ENCODE measurements at places on chromosomes 11 and 22.

DNA sequence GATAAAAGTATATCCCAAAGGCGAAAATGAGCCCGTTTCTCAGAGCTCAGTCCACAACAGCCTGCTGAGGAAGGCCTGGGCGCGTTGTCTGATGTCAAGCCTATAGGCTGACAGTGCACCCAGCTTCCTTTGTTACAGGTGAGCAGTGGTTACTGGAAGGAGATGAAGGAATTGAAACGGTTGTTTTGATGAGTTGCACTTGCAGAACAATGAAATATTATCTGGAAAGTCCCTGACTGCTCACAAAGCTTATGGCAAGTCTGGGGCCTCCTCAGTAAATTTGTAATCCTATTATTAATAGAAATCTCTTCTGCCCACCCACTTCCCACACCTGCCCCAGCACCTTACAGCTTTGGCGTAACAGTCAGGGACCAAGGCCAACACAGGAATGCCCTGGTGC is 77.8 kb downstream of the C11orf91 start:
- DNase-seq: no peak

DNA sequence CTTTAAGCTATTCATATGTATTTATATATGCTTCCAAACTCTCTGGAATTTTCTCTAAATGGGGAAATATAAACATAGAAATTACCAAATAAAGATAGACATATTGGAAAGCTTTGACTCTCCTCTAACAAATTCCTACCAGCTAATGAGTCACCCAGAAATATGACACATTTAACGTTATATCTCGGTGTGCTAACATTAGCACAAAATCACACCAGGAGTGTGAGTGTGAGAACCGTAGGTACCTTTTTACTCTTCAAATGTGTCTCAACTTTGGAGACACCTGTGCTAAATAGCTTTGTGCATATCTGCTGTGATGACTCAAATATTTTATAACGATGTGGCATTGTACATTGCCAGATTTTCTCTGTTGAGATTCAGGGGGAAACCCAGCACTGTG is 714.4 kb downstream of the METTL15 start:
- DNase-seq: no peak

DNA sequence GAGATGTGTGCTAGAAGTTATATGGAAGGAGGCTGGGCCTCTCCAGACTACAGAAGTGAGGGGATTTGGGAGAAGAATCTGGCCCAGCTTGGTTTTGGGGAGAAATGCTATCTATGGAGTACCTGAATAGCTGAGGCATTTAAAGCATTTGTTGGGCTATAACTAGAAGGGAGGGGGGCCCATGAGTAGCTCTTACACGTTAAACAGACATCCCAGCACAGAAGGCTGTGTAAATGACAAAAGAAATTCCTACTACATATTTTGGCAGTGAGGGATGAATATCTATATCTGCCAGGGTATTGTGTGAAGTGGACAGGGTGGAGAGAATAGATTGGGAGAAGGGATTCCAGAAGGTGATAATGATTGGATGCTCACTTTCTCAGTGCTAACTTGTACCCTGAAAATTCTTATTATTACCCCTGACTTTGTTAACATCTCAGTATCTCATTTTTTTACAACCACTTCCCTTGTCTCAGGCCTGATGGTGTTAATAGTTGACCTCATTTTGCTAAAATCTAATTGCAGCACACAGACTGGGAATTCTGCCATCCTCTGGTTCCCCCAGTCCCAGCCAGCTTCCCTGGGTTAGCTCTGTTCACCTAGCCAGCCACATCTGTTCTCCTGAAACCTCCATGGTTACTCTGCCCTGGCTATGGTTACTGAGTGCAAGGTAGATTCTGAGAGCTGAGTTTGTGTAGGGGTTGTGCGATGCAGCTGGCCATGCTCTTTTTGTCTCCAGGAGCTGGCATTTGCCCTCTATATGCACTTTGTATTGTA is 28.8 kb upstream of the RRM1 start:
- DNase-seq: peak; percentile 46

- DNase-seq: peak; percentile 45
Measured at GRCh38 chr22:50641696-50642607, 14.0 kb upstream of the ARSA start.

DNA sequence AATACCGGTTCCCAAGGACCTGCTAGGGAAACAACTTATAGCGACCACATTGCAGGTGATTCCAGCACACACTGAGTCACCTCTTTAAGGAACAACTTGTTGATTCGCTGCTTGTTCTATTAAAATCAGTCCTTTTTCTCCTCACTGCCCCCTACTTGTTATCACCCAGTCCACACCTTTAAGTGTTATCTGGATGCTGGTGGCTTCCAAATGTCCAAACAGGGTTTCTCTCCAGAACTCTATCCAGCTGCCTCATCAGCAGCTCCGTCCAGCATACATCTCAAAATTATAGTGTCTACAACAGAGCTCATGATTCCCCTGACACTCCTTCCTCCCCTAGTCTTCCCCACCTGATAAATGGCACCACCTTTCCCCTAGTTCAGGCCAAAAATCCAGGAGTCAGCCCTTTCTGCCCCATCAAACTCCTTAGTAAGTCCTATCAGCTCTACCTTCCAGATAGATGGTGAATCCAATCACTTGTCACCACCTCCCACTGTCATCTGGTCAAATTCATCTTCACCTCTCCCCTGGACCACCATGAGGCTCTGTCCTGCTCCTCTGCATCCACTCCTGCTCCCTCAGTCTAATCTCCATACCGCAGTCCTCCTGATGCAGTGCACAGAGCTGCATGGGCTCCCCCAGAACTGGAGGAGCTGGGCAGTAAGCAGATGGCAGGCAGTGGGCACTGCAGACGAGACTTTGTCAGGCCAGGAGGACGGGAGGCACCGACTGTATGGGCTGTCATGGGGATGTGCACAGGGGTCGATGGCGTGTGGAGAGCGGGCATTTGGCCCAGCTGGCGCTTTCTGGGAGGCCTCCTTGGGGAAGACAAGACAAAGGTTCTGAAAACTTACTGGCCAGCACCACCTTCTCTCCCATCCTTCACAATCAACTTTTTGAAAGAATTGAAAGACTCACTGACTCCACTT is 19.3 kb downstream of the IL10RA start:
- no peak for DNase-seq

DNA sequence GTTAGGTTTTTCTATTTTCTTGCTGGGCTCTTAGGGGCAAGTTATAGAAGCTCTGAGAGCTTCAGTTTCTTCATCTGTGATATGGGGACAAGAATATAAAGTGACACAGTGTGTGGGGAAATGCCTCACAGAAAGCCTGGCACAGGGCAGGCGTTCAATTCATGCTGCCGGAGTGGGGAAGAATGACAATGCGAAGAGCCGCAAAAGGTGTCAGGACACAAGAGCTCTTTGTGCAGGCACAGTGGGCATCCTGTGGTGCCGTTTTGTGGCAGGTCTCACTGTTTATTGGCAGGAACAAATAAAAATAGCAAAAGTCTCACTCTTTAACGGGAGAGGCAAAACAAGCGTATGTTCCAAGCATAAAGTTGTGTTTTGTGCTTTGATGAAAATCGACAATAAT is 112.1 kb downstream of the TIMP3 start:
- DNase-seq: no peak

DNA sequence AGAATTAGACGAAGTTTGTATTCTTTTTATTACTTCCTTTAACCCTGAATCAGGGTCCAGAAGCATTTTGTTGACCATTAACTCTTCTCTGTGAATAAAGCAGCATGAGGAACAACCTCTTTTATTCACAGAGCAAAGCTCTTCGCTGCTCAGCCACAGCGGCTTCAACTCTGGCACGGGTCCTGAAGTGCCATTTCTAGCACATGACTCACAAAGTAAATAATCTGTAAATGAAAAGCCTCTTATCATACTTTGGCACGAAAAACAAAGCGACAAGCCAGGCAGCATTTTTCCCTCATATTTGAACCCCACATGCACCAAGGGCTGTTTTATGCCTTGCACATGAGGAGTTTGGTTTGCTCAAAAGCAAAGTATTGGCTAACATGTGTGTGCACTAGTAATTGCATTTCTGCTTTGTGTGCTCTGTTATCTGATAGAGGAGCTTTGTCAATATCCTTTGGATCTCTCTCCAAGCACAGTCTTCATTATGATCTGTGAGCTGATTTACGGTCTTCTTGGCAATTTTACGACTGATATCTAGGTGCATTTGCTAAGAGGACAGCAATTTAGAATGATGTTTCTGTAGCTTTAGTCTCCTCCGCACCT is 33.0 kb upstream of the APOBEC3A start:
- DNase-seq: peak; percentile 75

GRCh38 chr11:10443152-10443551 is 11.9 kb upstream of the AMPD3 start:
- DNase-seq: no peak

DNA sequence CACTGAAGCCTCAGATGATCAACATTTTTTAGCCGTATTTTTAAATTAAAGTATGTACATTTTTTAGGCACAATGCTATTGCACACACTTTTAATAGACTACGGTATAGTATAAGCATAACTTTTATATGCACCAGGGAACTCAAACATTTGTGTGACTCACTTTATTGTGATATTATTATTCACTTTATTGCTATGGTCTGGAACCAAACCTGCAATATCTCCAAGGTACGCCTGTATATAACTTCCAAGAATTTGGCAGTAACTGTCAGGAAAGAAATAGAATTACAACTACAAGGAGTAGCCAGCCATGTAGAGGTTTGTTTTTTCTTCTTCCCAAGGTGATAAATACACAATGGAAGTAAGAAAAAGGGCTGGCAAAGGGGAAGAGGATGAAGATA is 62.3 kb downstream of the PRR5L start:
- no peak for DNase-seq

DNA sequence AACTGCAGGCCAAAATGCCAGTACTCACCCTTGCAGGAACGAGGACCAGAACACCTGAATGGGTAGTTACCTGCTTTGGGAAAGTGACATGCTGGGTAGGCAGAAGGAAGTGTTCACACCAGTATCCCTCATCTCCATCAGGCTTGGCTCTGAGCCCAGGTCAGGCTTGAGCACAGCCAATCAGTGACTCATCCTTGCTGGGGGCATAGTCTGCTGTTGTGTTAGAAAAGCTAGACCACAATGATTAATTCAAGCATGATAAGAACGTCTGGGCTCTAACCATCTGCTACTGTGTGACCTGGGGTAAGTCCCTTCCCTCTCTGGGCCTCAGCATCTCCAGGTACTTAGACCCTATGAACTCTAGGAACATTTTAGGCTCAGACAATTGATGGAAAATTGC is 450.4 kb downstream of the MIAT start:
- peak; percentile 73 for DNase-seq

DNA sequence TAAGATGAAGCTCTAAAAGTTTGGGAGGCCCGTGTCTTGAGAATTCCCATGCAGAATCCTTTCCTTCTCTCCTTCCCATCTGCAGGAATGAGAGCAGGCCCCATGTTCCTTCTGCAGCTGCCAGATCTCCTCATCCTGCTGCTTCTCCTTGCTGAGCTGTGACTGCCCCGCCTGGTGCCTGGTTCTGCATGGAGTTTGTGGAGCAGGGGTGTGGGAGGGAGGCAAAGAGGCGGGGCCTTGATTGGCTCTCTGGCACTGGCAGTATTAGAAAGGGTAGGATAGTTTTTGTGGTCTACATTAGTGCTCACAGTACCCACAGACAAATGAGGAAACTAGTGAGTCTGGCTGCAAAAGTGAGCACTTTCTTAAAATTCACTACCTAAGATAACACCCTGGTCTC is 91.1 kb upstream of the CLPB start:
- no peak for DNase-seq

- DNase-seq: no peak
Measured at GRCh38 chr11:45994371-45995341, 72.2 kb downstream of the LARGE2 start.

DNA sequence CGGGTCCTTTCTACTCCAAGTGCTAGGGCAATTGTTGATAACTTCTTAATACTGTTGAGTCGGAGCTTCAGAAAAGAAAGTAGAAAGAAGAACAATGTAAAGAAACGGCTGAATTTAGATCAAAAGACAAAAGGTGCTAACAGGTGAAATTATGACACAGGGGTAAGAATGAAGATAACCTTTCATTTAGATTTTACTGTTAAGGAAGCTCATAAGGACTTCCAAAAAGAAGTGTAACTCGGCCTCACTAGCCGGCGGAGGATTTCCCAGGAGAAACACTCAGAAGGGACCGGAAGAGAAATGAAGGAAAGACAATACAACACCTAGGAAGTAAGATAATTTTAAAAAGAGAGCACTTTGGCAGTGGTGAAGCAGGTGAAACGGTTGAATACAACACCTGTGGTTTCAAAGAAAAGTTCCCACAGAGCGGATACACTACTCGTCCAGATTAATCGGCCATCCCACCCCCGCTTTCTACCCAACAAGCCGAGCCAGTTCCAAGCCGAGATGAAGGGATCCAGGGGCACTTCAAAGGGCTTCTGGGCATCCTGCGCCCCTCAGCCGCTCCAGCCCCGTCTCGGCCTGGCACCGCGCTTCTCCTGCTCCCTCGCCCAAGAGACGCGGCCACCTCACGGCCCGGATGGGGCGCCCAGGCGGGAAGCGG is 737 bp downstream of the PPP2R1B start:
- peak; percentile 55 for DNase-seq

DNA sequence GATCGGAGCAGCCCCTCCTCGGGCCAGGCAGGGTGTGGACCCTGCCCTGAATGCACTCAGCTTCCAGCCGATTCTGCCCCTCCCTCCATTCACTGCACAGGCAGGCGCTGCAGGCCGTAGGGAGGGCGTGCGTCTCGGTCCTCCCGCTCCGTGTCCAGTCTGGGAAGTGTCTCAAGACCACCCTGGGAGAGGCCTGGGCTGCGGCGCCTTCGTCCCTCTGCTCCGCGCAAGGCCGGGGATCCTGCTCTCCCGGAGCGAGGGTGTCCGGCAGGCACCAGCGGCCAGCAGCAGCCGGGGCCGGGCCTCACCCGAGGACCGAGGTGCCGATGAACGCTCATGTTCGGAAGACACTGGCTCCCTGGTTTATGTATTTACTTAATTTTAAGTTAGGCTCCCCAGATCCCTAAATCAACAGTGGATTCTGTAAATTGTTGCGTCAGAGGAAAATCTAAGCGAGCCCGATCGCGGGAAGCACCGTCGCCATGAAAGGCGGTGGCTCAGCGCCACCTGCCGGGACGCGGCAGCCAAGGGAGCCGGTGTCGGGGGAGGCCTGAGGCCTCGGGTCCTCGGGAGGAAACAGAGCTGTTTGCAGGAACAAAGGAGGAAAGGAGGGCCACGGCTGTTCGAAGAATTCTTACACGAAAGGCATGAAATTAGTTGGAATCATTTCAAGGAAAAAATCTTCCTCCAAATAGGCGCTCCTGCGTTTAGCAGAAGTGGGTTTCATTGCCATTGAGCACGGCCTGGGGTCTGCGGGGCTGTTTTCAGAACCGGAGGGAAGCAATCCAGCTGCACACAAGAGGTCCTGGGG is 195.3 kb downstream of the BRD1 start:
- DNase-seq: peak; percentile 93

- peak; percentile 39 for DNase-seq
Measured at GRCh38 chr11:30346068-30346688, 23.3 kb downstream of the ARL14EP start.

DNA sequence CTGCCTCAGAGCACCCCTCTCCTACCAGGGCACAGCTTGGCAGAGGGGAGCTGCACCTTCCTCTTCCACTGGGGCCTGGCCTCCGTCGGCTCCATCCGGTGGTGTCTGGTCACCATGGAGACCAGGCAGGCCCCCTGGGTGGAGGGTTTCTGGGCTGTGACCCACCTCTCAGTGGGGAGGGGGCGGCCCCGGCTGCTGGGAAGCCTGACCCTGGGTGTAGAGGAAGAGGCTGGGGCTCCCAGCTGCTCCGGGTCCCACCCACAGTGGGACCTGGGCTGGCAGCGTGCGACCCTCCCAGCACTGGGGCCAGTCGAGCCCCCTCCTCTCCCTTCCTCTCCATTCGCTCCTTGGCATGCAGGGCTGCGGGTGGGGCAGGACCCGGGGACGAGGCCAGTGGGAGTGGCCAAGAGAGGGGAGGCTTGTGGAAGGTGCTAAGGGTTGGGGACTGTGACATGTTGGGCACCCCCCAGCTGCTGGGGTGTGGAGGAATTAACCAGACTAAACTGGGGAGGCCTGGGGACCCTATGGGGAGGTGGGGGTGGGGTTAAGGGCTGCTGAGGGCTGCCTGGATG is 46.8 kb downstream of the BRSK2 start:
- no peak for DNase-seq

Measured in AG20443 (cell line).